ENCODE measurements at places on chromosomes 2 and 18. TPM values are rescaled to one million over a fixed set of nuclear protein-coding genes. Genes with fewer than 3 reads are reported as not detected.

Gene SAG
- not detected for total RNA-seq

- DNase-seq: no peak
Measured at GRCh38 chr2:151410485-151410834, 758 bp downstream of the RIF1 start.

Gene SPDYA
- 0.89 TPM for total RNA-seq

DNA sequence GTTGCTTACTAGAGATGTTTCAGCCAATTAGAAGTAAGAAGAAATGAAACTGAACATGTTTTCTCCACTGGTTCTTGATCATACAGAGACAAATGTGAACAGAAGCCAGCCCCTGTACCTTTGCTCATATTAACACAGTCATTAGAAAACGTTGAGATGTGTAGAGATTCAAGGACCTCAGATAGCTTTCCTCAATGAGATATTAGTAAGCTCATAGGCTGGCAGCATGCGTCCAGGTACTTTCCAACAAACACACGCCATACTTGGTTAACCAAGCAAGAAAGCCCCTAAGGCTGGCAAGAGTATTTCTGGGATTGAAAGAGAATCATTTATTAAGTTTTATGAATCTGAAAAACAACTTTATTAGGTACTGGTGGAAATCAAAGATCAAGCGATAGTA, 37.5 kb downstream of the SLC5A7 start:
- no peak for DNase-seq

- DNase-seq: no peak
Measured at GRCh38 chr2:150762571-150762970, 275.1 kb upstream of the RND3 start.

Gene PUS10
- 11.5 TPM for total RNA-seq

DNA sequence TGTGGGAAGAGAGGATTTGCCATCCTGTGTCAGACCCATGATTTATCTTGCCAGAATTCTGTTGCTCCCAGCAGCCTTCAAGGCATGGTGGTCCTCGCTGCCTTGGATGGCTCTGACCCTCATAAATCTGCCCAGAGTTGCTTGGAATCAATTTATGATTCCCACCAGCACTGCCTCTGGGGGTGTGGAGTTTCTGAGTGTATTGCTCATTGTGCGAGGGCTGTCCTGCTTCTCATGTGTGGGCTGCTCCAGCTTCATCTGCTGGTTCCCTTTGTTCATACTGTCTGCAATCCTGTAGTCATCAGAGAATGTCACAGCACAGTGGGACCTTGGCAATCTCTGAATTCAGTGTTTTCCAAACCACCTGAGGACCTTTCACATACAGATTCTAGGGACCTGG, 139.8 kb downstream of the CLIP4 start:
- DNase-seq: no peak

- no peak for DNase-seq
Measured at GRCh38 chr18:39660141-39660540, 2094.5 kb upstream of the CELF4 start.

DNA sequence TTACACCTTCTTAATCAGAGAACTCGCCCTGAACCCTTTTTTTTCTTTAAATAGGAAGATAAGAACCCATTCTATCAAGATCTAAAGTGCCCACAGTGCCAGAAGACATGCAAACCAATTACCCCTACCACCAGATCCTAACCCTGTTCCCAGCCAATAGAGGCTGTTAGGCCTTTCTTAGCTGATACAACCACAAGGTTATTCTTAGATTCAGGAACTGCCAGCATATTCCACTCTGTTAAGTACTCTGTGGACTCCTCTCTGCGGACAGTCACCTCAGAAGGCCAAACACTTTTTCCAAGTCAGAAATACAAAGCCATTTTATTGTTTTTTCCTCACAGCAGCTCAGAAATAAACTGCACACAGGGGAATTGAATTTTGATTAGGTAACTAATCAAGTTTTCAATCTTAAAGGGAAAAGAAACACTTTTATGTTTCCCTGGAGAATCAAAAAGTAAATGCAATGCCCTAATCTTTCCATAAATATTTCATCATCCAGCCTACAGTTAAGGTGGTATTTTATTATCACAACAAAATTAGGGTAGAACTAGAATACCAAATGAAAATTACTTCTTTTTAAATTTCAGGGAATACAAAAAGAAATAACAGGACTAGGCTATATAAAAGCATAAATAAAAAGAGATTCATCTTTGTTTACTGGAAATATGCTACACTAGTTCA, 111.4 kb downstream of the NBAS start:
- DNase-seq: no peak

DNA sequence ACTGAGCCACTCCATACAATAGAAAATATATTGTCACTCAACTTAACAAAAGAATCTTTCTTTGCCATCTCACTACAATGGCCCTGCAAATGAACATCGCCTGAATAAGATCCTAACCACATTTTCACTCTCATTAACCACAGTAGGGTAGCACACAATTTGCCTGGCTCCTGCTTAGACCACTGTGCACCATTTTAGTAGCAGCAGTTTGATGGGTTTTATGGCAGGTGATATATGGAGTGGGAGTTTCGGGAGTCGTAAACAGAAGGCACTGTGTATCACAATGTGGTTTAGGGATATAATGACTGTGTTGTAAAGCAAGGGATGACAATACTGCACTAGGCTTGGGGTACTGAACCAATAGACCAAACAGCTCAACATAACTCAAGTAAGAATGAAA, 617.4 kb downstream of the BCL11A start:
- DNase-seq: no peak

- no peak for DNase-seq
Measured at GRCh38 chr2:104826016-104826415, 27.9 kb upstream of the POU3F3 start.

- DNase-seq: no peak
Measured at GRCh38 chr18:61549416-61549815, 216.2 kb downstream of the CDH20 start.

DNA sequence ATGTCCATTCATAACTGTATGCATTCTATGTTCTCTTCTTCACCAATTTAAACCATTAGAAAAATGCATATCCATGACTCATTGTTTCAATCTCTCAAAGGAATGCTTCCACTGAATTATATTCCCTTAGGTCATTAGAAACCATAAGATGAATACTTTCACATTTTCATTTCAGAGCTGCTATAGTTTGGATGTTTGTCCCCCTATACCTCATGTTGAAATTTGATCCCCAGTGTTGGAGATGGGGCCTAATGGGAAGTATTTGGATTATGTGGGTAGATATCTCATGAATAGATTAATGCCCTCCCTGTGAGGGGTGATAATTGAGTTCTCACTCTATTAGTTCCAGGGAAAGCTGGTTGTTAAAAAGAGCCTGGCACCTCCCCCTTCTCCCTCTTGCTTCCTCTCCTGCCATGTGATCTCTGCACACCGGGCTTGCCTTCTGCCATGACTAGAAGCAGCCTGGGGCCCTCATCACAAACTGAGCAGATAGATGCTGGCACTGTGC, 35.7 kb downstream of the THUMPD2 start:
- DNase-seq: no peak

- peak; percentile 86 for DNase-seq
Measured at GRCh38 chr2:177164584-177165052, 48.0 kb upstream of the HNRNPA3 start.

DNA sequence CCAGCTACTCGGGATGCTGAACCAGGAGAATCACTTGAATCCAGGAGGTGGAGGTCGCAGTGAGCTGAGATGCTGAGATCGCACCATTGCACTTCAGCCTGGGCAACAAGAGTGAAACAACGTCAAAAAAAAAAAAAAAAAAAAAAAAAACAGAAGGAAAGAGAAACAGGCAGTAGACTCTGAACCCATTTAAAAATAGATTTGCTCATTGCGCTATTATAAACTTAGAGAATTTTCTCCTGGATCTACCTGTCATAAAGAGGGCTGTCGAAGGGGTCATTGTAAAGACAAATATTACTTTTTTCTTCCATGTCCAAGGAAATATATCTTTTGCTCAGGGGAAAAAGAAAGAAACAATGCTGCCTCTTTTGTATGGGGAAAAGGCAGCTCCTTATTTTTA, 425.0 kb upstream of the ID2 start:
- DNase-seq: no peak

Gene ARHGAP28
- total RNA-seq: 11.2 TPM

DNA sequence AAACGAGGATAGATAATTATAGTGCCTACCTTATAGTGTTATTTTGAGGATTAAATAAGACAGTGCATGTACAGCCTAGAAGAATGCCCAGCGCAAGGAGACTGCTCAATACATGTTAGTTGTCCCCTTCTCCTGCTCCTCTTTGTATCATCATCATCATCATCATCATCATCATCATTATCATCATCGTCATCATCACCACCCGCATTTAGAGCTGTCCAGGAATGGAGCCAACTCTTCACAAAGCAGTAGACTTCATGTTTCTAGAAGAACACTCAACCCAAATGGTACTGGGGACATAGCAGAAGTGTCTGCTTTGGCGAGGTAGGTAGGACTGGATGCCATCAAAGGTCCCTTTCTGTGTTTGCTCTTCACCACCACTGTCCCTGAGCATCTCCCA, 116.0 kb downstream of the TRIM43 start:
- no peak for DNase-seq

DNA sequence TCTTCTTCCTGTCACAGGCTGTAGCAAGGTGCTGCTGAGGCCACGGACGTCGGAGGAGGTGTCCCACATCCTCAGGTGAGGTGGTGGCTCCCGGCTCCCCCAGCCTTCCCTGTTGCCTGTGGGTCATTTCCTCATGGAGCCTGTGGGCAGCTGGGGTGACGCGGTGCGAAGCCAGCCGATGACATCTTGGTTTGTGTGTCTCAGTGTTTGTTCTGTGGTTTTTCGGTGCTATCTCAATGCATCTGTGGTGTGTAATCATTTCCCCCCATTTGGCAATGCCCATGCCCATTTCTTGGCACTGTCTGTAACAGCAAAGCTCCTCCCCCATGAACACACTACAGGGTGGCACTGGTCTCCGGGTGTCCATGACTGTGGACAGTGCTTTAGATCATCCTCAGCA, 6.6 kb downstream of the D2HGDH start:
- no peak for DNase-seq

Gene SIGLEC15
- 4.7 TPM for total RNA-seq
